ENCODE measurements at places on chromosomes 2 and 18.

GRCh38 chr2:47038656-47039488, 116.2 kb downstream of the STPG4 start:
- no peak for DNase-seq

DNA sequence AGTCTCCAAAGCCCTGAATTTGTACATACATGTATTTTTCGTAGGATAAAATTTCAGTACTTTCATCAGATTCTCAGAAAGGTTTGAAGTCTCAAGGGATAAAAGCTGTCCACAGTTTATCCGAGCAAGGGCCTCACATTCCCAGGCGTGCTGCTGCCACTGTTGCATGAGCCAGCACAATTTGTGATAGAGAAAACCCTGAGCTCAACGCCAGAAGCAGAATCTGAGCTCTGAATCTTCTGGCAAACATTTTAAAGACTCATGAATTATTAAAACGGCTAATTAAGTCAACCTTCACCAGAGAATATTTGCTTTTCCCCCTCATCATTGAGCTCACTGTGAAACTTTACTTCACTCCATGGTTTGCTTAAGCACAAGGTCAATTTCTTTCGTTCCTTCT, 38.5 kb upstream of the STPG4 start:
- DNase-seq = peak; percentile 42

DNA sequence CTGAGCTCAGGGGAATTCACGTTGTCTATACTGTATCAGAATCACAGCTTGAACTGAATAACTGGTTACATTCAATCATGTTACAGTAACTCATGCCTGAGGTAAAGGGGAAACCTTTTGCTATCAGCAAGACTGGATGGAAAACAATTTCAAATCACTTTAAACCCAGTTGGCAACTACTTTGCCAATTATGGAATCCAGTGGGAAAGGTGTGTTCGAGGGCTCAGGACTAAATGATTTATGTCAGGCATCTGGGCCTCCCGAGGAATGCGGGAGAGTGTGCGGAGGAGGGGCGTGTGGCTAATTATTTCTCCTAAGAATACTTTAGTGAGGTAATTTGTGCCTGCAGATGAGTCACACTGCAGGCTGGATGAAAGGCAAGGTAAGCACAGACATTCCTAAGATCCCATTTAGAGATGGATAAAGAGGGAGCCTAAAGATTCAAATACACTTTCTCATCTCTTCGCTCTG, 100.1 kb downstream of the HRH4 start:
- DNase-seq = no peak

- DNase-seq = peak; percentile 6
These were observed 380.6 kb downstream of the SOX11 start for GRCh38 chr2:6072768-6073167.

- DNase-seq = no peak
These were observed 83.7 kb upstream of the GALNT5 start for GRCh38 chr2:157173740-157174184.

GRCh38 chr2:176931588-176932563, 280.7 kb upstream of the HNRNPA3 start:
- DNase-seq = no peak

GRCh38 chr18:78857314-78858150, 122.1 kb upstream of the SALL3 start:
- DNase-seq = no peak

GRCh38 chr2:205864491-205864890, 182.2 kb downstream of the NRP2 start:
- DNase-seq = no peak

- DNase-seq = no peak
These were observed 190.6 kb downstream of the TPGS2 start for GRCh38 chr18:36638224-36638623.

DNA sequence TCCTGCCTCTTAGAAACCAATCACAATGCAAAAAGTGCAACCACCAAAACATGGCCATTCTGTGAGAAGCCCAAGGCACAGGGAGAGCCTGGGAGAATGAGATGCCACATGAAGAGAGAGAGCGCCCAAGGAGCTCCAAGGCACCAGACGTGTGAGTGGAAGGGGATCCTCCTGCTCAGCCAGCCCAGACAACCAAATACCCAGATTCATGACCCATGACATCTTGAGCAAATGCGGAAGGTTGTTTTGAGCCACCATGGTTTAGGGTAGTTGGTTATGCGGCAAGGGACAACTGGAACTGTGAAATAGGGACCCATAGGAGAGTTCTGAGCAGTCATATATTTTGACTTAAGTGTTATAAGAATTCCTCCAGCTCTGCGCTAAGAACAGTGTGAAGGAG, 7.0 kb downstream of the AFF3 start:
- no peak for DNase-seq

GRCh38 chr2:31002537-31003150, 135.6 kb downstream of the GALNT14 start:
- DNase-seq = no peak

- DNase-seq = no peak
These were observed 65.0 kb upstream of the MMADHC start for GRCh38 chr2:149652526-149652925.

DNA sequence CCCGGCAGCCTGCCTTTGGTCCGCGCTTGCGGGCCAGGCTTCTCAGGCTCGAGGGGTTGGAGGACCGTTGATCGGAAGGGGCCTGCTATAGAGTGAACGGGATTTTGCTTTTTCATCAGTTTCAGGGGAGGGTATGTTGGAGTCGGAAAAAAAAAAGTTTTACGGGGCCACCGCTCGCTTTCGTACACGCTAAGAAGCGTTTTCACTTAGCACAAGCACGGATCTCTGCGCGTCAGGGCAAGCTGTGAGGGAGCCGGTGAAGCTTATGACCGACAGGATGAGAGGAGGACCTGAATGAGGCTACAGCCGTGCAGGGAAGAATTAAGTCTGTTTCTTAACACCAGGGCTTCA, 443 bp downstream of the CPSF3 start:
- peak; percentile 18 for DNase-seq

GRCh38 chr2:126431136-126431535, 224.8 kb upstream of the GYPC start:
- no peak for DNase-seq

DNA sequence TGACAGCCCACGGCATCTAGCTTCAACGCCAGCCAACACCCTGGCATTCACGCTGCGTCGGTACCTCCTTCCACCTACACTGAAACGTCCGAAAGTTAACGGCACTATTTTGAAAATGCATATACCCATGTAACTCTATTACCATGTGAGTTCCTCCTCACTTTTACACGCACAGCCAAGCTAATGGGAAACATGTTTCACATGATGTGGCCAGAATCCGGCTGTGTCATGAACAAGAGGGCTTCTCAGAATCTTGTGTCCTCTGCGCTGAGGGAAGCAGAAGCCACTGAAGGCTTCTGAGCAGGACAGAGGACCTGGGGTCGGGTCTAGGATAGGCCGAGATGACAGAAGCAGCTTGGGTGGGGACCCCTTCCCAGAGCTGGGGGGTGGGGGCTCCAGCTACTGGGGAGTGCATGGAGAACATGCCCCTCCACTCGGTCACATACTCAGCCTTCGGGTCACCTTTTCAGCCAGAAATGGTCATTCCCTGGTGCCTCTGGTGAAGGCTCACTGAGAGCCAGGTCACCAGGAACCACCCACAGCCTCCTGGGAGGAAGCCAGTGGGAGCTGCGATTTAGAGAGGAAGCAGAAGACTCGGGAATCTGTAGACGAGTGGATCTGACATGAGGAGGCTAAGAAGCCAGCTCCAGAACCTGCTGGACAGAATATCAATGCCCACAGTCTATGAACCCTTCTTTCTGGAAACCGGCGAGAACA, 41.5 kb downstream of the HDAC4 start:
- DNase-seq = no peak

DNA sequence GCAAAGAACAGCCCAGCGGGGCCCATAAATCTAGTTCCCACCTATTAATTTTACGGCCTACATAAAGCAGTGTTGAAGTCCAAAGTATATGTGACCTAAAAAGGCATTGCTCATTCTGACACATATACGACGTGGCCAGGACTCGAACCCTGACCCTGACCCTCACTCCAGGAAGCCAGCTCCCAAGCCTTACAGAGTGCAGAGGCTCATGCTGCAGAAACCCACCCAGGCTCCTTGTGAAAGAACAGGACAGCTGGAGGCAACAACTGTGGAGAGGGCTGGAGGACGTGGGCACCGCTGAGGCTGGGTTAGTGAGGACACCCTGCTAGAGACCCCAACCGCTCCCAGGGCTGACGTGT, 221.6 kb downstream of the CYP26B1 start:
- DNase-seq = no peak

- peak; percentile 92 for DNase-seq
These were observed 305.4 kb downstream of the MTX2 start for GRCh38 chr2:176574484-176575236.

DNA sequence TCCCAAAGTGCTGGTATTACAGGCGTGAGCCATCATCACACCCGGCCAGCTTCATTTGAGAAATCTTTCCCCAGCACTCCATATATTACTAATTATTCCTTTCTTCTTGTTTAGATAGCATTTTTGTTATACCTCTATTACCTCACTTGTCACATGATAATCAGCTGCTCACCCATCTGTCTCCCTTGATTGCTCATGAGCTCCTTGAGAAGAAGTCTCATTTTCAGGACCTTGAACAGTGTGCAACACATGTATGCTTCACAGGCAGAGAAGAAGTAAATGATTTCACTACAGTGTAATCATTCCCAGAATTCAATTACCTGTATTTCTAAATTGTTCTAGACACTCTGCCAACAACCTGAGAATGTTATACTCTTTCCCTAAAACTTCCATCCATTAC, 6.2 kb downstream of the PAIP2B start:
- DNase-seq = no peak

- no peak for DNase-seq
These were observed 133.7 kb downstream of the COL6A3 start for GRCh38 chr2:237280229-237280628.

- DNase-seq = no peak
These were observed 315.3 kb downstream of the CLIP4 start for GRCh38 chr2:29430382-29431112.

Data from NCI-H526 treated with DMSO at 0.1 percent for 48 hours (cell line).